ENCODE measurements at places on chromosomes 12 and 14. TPM values are rescaled to one million over a fixed set of nuclear protein-coding genes. Genes with fewer than 3 reads are reported as not detected.

The SPIC gene
- total RNA-seq: not detected

DNA sequence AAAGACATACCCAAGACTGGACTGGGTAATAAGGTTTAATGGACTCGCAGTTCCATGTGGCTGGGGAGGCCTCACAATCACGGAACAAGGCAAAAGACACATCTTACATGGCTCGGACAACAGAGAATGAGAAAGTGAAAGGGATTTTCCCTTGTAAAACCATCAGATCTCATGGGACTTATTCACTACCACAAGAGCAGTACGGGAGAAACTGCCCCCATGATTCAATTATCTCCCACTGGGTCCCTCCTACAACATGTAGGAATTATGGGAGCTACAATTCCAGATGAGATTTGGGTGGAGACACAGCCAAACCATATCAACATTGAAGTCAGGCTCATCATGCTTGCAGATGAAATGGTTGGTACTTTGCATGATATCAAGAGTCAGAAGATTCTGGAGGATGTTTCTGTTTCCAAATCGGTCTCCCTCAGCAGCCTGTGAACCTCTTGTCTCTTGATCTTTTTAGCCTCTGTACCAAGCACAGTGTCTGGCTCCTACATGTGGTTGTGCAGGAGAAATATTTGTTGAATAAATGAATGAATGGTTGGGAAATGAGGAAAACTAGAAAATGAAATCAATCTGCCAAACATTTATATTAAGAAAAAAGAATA, 98.6 kb downstream of the VRK1 start:
- DNase-seq: no peak

GRCh38 chr14:49966304-49966809, 73.5 kb downstream of the ARF6 start:
- no peak for DNase-seq

- DNase-seq: peak; percentile 4
These were observed 421.2 kb downstream of the CCDC91 start for GRCh38 chr12:28611449-28611848.

DNA sequence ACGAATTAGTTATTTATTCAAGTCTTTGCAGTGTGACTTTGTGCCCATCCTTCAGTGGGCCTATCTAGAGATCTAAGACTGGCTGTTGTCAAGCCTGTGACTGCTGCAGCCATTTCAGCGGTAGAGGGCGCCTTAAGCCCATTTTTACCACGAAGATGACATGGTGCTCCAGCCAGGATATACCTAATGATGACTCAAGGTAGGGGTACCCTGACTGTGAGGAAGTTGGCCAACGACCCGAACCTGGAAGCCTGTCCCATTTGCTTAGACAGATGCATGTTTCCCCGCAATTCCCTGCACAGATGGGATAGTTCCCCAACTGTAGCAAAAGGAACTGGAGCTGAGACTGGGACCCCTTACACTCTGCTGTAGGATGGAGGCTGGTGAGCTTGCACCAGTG, 41.3 kb downstream of the RAB3IP start:
- DNase-seq: peak; percentile 55

DNA sequence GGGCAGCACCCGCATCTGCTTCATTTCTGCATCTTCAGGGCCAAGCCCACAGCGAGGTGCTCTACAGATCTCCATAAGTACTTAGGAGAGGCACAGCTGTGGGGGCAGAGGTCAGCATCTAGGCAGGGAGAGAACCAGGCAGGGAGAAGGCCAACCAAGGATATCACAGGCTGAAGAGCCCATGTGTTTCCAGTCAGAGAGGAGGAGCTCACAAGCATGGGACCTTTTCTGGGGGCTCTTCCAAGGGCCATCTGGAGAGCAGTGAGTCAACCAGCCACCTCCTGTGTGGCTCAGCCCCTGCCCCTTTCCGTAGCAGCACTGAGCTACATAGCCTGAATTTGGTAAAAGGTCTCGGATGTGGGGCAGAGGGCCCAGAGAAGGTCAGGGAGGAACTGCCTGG, 78.5 kb downstream of the ARL6IP4 start:
- DNase-seq: no peak

GRCh38 chr14:99539491-99539890, 58.3 kb downstream of the CCNK start:
- no peak for DNase-seq

DNA sequence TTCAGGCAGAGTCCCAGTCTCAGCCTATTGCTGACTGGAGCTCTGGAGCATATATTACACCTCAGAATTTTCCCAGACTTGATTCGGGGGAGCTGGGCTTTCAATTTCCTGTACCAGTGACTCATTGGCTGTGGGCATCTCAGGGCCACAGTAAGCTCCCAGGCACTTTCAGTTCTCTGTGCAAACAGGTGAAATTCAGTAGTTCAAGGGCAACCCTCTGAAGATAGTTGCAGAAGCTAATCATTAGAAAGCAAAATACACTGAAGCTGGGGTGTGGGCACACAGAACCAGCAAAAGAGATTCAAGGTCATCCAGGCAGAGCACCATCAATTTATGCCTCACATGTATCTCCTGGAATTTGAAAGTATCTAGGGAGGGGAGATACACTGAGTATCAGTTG, 8.1 kb upstream of the NIN start:
- peak; percentile 33 for DNase-seq
